ENCODE measurements at places on chromosomes 4 and X. TPM values are rescaled to one million over a fixed set of nuclear protein-coding genes. Genes with fewer than 3 reads are reported as not detected.

F8 gene
- total RNA-seq, result 4.2 TPM

CSAG3 gene
- not detected for total RNA-seq

SLC38A5 gene
- 88.0 TPM for total RNA-seq

TEX13A gene
- not detected for total RNA-seq

C4orf33 gene
- 22.0 TPM for total RNA-seq

CYTL1 gene
- total RNA-seq, result not detected

MAGEA2B gene
- not detected for total RNA-seq

RASSF6 gene
- total RNA-seq, result not detected

UNC5C gene
- not detected for total RNA-seq

CFP gene
- total RNA-seq, result 13.1 TPM

HSFX2 gene
- not detected for total RNA-seq

CLDN2 gene
- total RNA-seq, result not detected

DIPK2B gene
- total RNA-seq, result not detected

GPR34 gene
- 1.3 TPM for total RNA-seq

GUCY1A1 gene
- total RNA-seq, result 0.21 TPM

ANAPC10 gene
- 26.0 TPM for total RNA-seq

GRCh38 chr4:28883211-28883610, 1837.0 kb upstream of the PCDH7 start:
- no peak for DNase-seq

DNA sequence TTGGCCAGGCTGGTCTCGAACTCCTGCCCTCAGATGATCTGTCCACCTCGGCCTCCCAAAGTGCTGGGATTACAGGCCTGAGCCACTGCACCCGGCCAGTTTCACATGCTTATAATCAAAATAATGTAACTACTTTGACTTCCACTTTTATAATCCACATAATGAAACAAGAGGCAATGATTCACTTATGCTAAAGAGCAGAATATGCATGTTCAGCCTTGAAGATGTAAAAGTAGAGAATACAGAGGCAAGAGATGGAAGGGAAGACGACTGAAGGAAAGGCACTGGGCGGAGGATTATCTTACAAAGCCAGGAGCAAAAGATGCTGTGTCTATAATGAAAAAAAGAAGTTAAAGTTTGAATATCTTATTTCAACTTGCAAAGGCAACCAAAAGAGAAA, 13.3 kb upstream of the ZNF518B start:
- no peak for DNase-seq

DNA sequence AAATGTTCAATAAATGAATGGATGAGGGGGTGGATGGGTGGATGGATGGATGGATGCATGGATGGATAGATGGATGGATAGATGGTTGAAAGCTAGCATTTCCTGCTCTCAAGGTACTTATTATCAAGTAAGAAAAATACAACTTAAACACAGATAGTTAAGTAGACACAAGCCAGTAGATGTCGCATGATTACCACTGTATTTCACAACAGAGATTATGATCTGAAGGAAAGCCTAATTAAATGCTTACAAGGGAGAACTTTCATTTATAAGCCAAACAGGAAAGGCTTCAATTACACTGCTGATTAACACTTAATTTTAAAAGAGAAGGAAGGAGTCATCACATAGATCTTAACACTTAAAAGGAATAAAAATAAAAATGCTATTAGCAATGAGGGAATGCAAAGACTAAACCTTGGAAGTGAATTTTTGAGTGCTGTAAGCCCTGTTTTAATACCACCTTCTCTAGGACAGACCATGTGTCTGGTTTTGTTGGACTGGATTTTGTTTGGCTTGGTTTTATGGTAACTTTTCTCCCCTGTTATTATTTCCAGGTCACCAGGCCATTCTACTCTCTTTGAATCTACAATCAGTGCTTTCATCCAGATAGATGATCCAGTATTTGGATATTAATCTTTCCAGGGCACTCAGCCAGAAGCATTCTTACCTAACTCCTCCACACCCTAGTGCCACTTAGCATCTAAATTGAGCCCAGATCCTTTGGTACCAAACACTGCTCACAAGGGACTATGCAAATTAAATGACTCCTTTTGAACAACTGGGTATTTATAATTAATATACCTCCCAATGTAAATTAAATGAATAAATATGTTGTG, 75.5 kb upstream of the SLC39A8 start:
- DNase-seq, result no peak

DNA sequence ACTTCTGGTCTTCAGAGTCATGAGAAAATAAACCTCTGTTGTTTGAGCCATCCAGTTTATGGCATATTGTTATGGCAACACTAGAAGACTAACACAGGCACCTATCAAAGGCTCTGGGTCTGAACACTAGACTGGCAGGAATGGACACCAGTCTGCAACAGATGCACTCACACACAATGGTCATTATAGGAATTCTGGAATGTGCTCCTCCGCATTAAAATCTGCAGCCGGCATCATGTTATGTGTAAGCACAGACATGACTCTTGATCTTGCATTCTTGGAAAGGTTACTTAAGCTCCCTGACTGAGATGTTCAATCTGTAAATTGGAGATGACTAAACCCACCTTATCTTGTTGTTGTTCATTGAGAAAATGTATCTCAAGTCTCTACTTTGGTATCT, 112.3 kb upstream of the ZNF518B start:
- DNase-seq, result no peak

DNA sequence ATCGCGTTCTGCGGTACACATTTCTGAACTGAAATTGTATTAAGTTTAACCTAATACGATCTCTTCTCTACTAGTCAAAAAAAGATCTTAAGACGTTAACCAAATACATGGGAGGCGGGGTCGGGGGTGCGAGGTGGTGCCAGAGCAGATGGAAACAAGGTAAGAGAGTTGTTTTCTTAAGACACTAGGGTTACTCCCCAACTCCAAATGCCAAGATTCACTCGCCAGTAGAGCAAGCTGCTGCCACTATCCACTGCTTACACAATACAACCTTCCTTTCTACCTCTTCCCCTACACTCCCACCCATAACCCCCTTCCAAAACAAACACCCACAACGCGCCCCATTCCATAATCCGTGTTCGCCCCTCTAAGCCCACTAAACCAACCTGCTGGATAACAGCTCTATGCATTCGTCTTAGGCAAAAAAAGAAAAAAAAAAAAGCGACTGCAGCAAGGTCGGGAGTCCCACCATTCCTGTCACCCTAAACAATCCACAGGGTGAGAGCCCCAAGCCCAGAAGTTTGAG, 1.3 kb downstream of the LCORL start:
- peak; percentile 36 for DNase-seq

GRCh38 chr4:95360256-95360903, 188.4 kb downstream of the UNC5C start:
- no peak for DNase-seq

DNA sequence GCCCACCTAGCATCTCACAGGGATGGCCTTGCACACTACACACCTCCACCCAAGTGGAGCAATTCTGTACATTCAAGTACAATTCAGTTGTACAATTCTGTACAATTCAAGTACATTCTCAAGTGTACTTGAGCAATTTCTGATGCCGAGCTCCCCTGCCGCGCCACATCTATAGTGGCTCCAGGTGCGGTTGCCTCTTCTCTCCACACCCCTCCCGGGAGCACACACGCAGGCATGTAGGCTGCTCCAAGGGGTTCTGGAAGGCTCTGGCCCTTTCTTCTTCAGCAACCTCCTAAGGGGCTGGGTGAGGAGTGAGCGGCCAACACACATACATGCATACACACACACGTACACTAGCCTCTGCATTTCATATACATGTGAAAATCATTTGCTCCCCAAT, 18.9 kb upstream of the DUSP9 start:
- no peak for DNase-seq

DNA sequence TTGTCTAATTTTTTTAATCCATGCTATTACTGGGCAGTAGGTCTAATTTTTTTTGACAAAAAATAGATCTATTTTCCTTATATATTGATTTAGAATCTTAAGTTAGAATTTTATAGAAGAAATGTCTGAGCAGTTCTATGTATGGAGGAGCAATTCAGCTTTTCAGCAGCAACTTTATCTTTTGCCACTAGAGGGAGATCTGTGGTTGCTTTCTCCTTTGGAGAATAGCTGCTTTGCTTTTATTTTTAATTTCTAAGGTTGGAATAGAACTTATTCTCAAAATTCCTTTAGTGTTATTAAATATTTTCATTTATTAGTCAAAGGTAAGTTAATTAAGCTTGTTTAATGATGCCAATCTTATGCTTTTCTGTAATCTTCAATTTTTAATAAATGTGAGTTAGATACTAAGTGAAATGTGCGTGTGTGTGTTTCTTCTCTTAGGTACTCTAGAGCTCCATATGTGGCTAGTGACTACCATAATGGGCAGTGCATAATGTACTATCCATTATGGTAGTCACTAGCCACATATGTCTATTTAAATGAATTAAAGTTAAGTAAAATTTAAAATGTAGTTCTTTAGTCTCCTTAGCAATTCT, 29.3 kb downstream of the FAM199X start:
- peak; percentile 24 for DNase-seq

- DNase-seq, result no peak
Observed at GRCh38 chr4:106329041-106329618, 12.8 kb downstream of the AIMP1 start.

DNA sequence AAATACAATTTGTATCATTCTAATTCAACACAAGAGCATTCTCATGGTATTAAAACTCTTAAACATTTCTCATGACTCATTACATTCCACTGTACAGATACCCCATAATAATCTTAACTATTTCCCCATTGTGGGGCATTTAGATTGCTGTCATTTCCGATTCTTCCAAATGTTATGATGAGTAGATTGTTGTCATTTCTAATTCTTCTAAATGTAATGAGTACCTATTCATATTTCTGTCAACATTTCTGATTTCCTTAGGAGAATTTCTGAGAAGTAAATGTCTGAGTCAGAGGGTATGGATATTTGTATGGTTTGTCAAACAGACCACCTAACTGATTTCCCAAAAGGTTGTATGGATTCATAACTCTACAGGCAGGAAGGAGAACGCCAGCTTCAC, 8.3 kb downstream of the S100G start:
- DNase-seq, result no peak

- DNase-seq, result no peak
Observed at GRCh38 chr4:156781852-156782251, 189.7 kb downstream of the PDGFC start.

DNA sequence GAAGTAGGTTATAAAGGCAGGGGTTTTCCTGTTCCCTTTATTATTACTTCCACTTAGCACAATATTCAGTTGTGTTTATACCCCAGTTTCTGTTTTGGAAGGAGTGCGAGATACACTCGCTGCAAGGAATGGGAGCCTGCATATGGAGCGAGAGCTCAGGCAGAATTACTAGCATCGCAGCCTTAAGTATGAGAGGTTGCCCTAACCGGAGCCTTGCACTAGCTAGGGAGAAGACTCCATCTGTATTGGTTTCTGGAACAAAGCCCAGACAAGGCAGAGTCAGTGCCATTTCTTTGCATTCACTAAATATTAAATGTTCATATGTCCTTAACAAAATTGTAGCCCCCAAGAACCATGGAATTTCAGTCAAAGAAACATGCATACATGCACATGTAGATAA, 6.2 kb upstream of the DCTD start:
- no peak for DNase-seq

DNA sequence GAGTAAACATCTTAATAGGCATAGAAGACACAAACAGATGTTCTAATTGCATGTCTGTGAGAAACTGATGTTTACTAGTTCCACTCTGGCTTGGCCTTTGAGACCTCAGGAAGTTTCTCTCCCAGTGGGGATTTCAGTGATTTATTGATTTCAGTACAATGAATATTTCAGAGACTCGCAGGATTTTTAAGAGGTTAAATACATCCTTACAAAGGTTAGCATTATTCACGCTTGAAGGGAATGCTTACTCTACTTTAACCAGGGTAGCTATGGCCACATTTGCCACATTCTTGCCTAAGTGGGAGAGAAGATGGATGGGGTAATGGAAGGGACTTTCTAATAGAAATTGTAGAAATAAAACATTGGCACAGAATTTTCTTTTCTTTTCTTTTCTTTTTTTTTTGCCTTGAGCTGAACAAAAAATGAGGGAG, 480.1 kb downstream of the SPRY1 start:
- no peak for DNase-seq

GRCh38 chrX:12142661-12143060, 4.4 kb downstream of the FRMPD4 start:
- DNase-seq, result no peak

GRCh38 chr4:168972596-168972995, 37.5 kb downstream of the CBR4 start:
- DNase-seq, result no peak

GRCh38 chrX:38273453-38273852, 52.8 kb upstream of the SRPX start:
- no peak for DNase-seq

DNA sequence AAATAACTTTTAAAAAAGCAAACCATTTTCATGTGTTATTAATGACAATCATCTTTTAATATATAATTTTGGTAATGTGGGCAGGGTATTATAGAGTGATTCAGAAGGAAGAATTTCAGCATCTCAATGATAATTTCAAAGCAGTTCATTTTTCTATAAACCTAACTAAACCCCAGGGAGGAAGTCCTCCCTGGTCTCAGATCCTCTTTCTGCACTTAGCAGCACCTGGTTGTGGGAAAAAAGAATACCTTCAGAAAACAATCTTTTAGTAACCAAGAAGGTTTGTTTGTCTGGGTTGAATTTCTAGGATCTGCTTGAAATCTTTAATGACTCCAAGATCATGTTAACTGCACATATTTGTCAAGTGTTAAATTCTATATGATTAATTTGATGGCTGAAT, 29.9 kb downstream of the DKK2 start:
- DNase-seq, result no peak

GRCh38 chr4:1030031-1030430, 18.6 kb downstream of the FGFRL1 start:
- DNase-seq, result no peak

- DNase-seq, result no peak
Observed at GRCh38 chrX:65712005-65712806, 44.8 kb downstream of the MSN start.

- no peak for DNase-seq
Observed at GRCh38 chr4:53764761-53765490, 173.6 kb upstream of the LNX1 start.

GRCh38 chr4:3461515-3462291, 1.4 kb upstream of the DOK7 start:
- DNase-seq, result no peak

DNA sequence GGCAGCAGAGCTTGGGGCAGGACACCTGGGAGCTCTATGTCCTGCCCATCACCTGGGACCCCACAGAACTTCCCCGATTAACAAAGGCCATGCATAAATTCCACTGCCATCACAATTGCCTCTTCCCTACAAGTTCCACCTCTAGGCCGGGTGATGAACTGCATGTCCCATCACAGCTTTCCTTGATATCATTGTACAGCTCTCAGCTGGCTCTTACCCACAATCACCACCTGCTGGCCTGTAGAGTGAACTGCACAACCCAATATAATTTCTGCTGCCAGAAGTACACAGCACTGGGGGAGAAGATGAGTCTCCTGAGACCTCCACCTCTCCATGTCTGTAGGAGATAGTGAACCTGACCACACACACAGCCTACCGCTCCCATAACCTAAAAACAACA, 285.0 kb upstream of the AADAT start:
- peak; percentile 21 for DNase-seq

GRCh38 chrX:13669246-13669737, 16.4 kb downstream of the TCEANC start:
- DNase-seq, result peak; percentile 29

GRCh38 chr4:130125467-130125866, 1029.5 kb downstream of the C4orf33 start:
- no peak for DNase-seq

GRCh38 chr4:186948361-186949242, 224.9 kb upstream of the FAT1 start:
- no peak for DNase-seq

Data from activated CD8-positive, alpha-beta T cell treated with anti-CD3 and anti-CD28 coated beads, Interleukin-2, amount 10 ng/mL, durations not matched to agents 7 days and 5 days (primary cell).